Lower lobe of right lung (tissue), 2 donors: ENCODE measurements at places on chromosomes 11 and 22. TPM values are rescaled to one million over a fixed set of nuclear protein-coding genes. Genes with fewer than 3 reads are reported as not detected.

DNA sequence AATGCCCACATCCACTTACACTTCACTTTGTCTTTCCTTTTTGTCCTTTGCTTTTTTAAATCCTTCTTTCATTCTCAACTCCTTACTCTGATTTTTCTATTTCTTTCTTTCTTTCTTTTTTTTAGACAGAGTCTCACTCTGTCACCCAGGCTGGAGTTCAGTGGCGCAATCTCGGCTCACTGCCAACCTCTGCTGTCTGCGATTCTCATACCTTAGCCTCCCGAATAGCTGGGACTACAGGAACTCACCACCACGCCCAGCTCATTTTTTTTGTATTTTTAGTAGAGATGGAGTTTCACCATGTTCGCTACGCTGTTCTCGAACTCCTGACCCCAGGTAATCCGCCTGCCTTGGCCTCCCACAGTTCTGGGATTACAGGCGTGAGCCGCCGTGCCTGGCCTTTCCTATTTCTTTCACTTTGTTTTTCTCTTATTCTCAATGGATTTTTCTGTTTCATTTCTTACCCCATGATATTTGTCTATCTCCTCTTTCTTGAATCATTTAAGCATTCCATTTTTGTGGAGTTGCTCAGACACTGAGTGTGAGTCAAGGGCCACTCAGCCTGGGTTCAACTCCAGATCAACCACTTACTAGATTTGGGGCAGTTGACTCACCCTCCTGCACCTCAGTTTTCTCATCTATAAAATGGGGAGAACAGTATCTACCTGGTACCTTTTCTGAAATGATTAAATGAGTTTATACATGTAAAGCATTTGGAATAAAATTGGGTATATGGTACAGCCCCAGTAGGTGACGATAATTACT is 7.6 kb downstream of the KCNJ5 start:
- H3K4me3 ChIP-seq: no peak overlapping the region
- no peaks in the 10 kb centered on the region for H3K36me3 ChIP-seq
- no peak overlapping the region for H3K27ac ChIP-seq
- H3K27me3 ChIP-seq: no peaks in the 10 kb centered on the region

GRCh38 chr11:126450806-126451205 is 95.3 kb downstream of the ST3GAL4 start:
- no peak for DNase-seq
- H3K4me1 ChIP-seq: peaks cover 10% of the 10 kb centered on the region
- H3K27ac ChIP-seq: no peak overlapping the region
- H3K27me3 ChIP-seq: no peaks in the 10 kb centered on the region
- H3K4me3 ChIP-seq: no peak overlapping the region
- no peaks in the 10 kb centered on the region for H3K36me3 ChIP-seq

DNA sequence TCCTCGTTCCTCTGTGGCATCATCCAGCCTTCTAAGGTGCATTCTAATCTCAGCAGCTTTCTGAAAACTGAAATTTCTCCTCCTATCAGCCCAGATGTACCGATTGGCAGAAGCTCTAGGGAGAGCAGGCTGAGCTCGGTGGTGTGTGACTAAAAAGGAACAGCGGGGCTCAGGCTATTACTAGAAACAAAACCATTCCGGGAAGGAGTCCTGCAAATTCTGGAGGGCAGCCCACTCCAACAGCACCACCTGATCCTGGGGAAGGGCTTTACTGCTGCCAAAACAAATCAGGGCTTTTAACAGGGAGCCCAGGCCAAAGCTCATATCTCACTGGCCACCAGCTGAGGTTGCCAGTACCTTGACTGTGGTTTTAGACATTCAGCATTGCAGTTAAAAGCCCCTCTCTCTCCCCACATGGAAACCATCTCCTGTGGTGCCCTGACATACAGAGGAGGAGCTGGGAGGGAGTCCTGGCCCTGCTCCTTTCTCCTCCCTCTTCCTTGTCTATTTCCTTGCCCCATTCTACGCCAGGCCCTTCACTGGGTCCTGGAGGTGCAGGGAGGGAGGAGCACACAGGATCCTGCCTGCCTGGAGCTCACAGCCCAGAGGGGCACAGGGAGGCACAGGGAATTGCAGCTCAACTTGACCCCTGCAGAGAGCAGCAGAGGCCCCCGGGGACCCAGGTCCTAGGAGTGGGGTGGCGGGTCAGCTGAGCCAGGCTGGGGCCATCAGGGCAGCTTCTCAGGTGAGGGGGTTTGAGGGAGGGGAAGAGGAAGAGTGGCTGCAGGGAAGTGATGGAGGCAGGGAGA is 889 bp downstream of the PLAAT4 start:
- peak overlapping the region; percentile 65 for H3K4me3 ChIP-seq
- peak overlapping the region; percentile 88 for H3K27ac ChIP-seq
- H3K4me1 ChIP-seq: peaks cover 47% of the 10 kb centered on the region

GRCh38 chr22:36243986-36244385 is 4.7 kb upstream of the APOL2 start:
- H3K36me3 ChIP-seq: no peaks in the 10 kb centered on the region
- H3K27me3 ChIP-seq: no peaks in the 10 kb centered on the region
- H3K4me1 ChIP-seq: peaks cover 12% of the 10 kb centered on the region

- no peaks in the 10 kb centered on the region for H3K36me3 ChIP-seq
- DNase-seq: peak; percentile 20
- no peaks in the 10 kb centered on the region for H3K27me3 ChIP-seq
- no peak overlapping the region for H3K4me3 ChIP-seq
- no peaks in the 10 kb centered on the region for H3K4me1 ChIP-seq
- no peak overlapping the region for H3K27ac ChIP-seq
Measured at GRCh38 chr11:69524991-69525411, 43.5 kb downstream of the LINC01488 start.

GRCh38 chr11:57751676-57752253 is at the start of gene BTBD18:
Gene BTBD18 (minus strand): TSS chr11:57751819. CDS start chr11:57751188, 631 bp downstream.
- DNase-seq: no peak
- peaks cover 5% of the 10 kb centered on the region for H3K4me1 ChIP-seq
- H3K27me3 ChIP-seq: no peaks in the 10 kb centered on the region
- no peak within 1 kb of the TSS for H3K27ac ChIP-seq
- H3K4me3 ChIP-seq: no peak within 1 kb of the TSS

The FSHB gene
- total RNA-seq: not detected

The MAP6 gene
- total RNA-seq: 10.8 TPM

GRCh38 chr11:57567515-57568329 is at the start of gene UBE2L6:
Gene UBE2L6 (minus strand): TSS chr11:57567672. CDS start chr11:57567611, 61 bp downstream.
- peak within 1 kb of the TSS; percentile 98 for H3K4me3 ChIP-seq
- H3K27ac ChIP-seq: peak within 1 kb of the TSS; percentile 87
- peaks cover 32% of the 10 kb centered on the region for H3K4me1 ChIP-seq
- no peaks in the 10 kb centered on the region for H3K27me3 ChIP-seq

The FIBIN gene
- 27.8 TPM for total RNA-seq

The CYB5R3 gene
- 219 TPM for total RNA-seq

GRCh38 chr11:33659370-33660139 is 41.1 kb downstream of the C11orf91 start:
- DNase-seq: no peak
- H3K4me3 ChIP-seq: no peak overlapping the region
- H3K27ac ChIP-seq: no peak overlapping the region
- no peaks in the 10 kb centered on the region for H3K27me3 ChIP-seq

GRCh38 chr11:3686751-3687150 is 15.6 kb upstream of the CHRNA10 start:
- no peak overlapping the region for H3K4me3 ChIP-seq
- peaks cover 11% of the 10 kb centered on the region for H3K4me1 ChIP-seq
- H3K36me3 ChIP-seq: peaks cover 100% of the 10 kb centered on the region
- DNase-seq: no peak
- no peak overlapping the region for H3K27ac ChIP-seq

DNA sequence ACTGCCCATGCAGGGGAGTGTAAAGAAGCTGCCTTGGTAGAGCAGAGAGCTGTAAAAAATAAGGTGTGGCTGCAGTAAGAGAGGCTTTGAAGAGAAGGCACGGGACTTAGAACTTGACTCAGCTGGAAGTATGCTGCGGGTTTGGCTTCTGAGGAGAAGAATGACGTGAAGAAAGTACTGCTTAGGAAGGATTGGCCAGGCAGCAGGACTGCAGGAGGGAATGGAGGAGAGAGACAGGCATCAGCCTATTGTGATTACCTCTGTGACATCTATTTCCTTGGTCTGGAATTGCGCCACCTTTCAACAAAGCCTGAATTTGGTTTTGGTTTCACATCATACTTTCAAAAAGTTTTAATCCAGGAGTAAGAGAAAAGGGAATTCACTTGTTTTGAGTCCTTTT is 22.5 kb downstream of the PRRG4 start:
- peaks cover 4% of the 10 kb centered on the region for H3K36me3 ChIP-seq
- H3K4me3 ChIP-seq: no peak overlapping the region
- peak overlapping the region; percentile 44 for H3K27ac ChIP-seq
- H3K4me1 ChIP-seq: no peaks in the 10 kb centered on the region
- no peaks in the 10 kb centered on the region for H3K27me3 ChIP-seq

The CTSW gene
- total RNA-seq: 20.6 TPM

The GLYAT gene
- not detected for total RNA-seq

The ROBO4 gene
- 58.3 TPM for total RNA-seq

GRCh38 chr22:30132290-30132996 is 52.2 kb downstream of the HORMAD2 start:
- no peaks in the 10 kb centered on the region for H3K27me3 ChIP-seq
- H3K4me3 ChIP-seq: no peak overlapping the region
- H3K4me1 ChIP-seq: no peaks in the 10 kb centered on the region
- DNase-seq: no peak
- no peak overlapping the region for H3K27ac ChIP-seq

GRCh38 chr22:47304854-47305253 is 542.4 kb downstream of the TBC1D22A start:
- no peaks in the 10 kb centered on the region for H3K36me3 ChIP-seq
- H3K4me1 ChIP-seq: no peaks in the 10 kb centered on the region
- no peak for DNase-seq
- no peak overlapping the region for H3K4me3 ChIP-seq
- H3K27ac ChIP-seq: no peak overlapping the region

DNA sequence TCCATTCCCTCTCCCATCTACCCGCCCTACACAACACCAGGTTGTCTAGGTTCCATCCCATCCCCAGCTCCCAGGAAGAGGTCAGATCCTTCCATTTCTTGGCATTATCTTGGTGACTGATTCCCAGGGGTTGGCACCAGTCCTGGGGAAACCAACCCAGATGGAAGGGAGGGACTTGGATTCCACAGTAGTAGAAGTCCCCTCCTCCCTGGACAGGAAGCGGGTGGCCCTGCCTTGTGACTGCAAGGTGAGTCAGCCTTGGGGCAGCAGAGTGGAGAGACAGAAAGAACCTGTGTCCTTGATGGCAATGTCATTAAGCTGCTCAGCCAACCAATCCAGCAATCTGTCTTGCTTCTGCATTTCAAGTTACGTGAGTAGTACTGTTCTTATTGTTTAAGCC is 26.5 kb downstream of the SYT13 start:
- DNase-seq: no peak
- H3K36me3 ChIP-seq: no peaks in the 10 kb centered on the region
- H3K4me3 ChIP-seq: no peak overlapping the region
- H3K27ac ChIP-seq: no peak overlapping the region
- no peaks in the 10 kb centered on the region for H3K4me1 ChIP-seq

The LARGE1 gene
- total RNA-seq: 27.4 TPM

The CWC15 gene
- total RNA-seq: 57.9 TPM

The ABCG4 gene
- 0.15 TPM for total RNA-seq

DNA sequence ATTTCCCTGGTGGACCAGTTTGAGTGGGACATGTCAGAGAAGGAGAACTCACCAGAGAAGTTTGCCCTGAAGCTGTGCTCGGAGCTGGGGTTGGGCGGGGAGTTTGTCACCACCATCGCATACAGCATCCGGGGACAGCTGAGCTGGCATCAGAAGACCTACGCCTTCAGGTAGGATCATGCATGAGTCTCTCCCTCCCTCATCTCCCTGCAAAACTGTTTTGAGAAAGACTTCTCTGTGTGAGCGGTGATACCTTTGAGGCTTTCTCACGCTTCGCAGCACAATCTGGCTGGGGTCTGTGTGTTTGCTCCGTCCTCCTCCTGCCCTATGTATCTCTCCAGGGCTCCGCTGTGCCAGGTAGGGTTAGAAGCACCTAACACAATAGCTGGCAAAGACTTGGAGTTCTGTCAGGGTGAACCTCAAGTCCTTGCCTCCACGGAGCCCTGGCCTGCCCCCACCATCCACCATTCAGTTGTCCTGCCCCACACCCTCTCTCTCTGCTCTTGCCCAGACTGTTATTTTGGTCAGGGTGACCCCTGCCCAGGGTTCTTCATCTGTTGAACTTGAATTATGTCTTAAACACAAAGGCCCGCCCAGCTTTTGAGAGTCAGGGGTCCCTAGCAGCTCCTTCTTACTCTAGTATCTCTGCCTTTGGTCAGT is 13.4 kb downstream of the DERL3 start:
- peak; percentile 9 for DNase-seq
- no peaks in the 10 kb centered on the region for H3K27me3 ChIP-seq
- H3K4me3 ChIP-seq: no peak overlapping the region
- H3K4me1 ChIP-seq: no peaks in the 10 kb centered on the region
- peaks cover 99% of the 10 kb centered on the region for H3K36me3 ChIP-seq

DNA sequence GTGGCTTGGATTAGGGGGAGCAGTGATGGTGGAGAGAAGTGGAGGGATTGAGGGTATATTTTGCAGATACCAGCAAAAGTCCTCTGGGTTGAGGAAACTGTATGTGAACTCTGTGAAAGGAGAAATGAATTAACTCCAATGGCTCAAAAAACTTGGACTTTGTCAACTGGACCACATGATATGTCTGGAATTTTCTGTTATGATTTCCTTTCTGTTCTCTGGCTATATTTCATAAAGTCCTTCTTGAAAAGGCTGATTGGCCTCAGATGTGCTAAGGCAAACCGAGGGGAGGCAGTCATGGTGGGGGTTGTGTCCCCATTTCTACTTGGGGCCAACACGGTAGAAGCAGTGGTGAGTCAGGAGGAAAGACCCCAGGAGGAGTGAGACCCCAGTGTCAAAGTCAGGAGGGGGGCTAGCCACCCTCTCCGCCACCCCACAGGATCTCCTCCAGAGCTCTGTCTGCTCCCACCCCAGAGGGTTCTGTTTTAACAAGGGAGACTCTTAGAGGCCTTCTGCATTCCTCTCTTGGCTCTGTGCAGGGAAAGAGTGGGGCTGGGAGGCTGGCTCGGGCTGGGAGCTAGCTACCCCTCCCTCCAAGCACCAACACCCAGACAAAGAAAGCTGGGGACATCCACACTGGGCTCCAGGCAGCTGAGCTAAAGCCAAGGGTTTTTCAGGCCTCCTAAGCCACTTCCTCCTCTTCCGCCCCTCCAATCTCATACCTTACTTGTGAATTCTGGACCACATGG is 13.8 kb downstream of the CHRDL2 start:
- H3K4me1 ChIP-seq: peaks cover 16% of the 10 kb centered on the region
- H3K36me3 ChIP-seq: no peaks in the 10 kb centered on the region
- H3K4me3 ChIP-seq: no peak overlapping the region
- no peak for DNase-seq
- H3K27ac ChIP-seq: peak overlapping the region; percentile 25

GRCh38 chr11:119545978-119546915 is 123.3 kb upstream of the THY1 start:
- no peak overlapping the region for H3K27ac ChIP-seq
- no peak for DNase-seq
- H3K4me1 ChIP-seq: no peaks in the 10 kb centered on the region
- no peak overlapping the region for H3K4me3 ChIP-seq

- no peaks in the 10 kb centered on the region for H3K27me3 ChIP-seq
- no peak overlapping the region for H3K27ac ChIP-seq
- H3K36me3 ChIP-seq: no peaks in the 10 kb centered on the region
- no peak overlapping the region for H3K4me3 ChIP-seq
Measured at GRCh38 chr11:75492181-75492820, 33.4 kb downstream of the GDPD5 start.

The POTEH gene
- not detected for total RNA-seq
